K562 (cell line): ENCODE measurements at places on chromosomes 3 and 15. TPM values are rescaled to one million over a fixed set of nuclear protein-coding genes. Genes with fewer than 3 reads are reported as not detected.

Gene ITPR1
- total RNA-seq = 32.0 and 35.2 TPM in 2 replicates

Gene C3orf85
- total RNA-seq = not detected in 2 replicates

Gene TLE3
- total RNA-seq = 78.3 and 84.2 TPM in 2 replicates

Gene MOBP
- 0.13 and 0.33 TPM in 2 replicates for total RNA-seq

Gene SPESP1
- total RNA-seq = not detected in 2 replicates

Gene TNIK
- total RNA-seq = 34.2 and 38.8 TPM in 2 replicates

Gene GOLGA6L6
- not detected in 2 replicates for total RNA-seq

Gene PRR20G
- total RNA-seq = not detected in 2 replicates

Gene EPHB3
- 0.04 TPM in 1 of 2 replicates, not detected in the other for total RNA-seq

Gene GOLGA6A
- total RNA-seq = not detected in 2 replicates

Gene VIPR1
- 0.34 and 0.38 TPM in 2 replicates for total RNA-seq

Gene DNAJC19
- total RNA-seq = 99.1 and 117 TPM in 2 replicates

Gene ITIH3
- total RNA-seq = 0.25 and 0.35 TPM in 2 replicates

- no peaks in the 10 kb centered on the region for H3K27me3 ChIP-seq
- H3K36me3 ChIP-seq = peaks cover 9% of the 10 kb centered on the region; the same call in 2 of the 3 replicates
- no peak overlapping the region for H3K4me3 ChIP-seq
- no peaks in the 10 kb centered on the region for H3K4me1 ChIP-seq
- no peak for DNase-seq
These were observed 21.4 kb downstream of the TBC1D2B start for GRCh38 chr15:78055919-78056713.

- H3K27ac ChIP-seq = peak overlapping the region; percentile 46; the same call in 2 of the 3 replicates
- H3K27me3 ChIP-seq = no peaks in the 10 kb centered on the region
- DNase-seq = no peak
- H3K4me3 ChIP-seq = no peak overlapping the region
These were observed 17.8 kb downstream of the USP3 start for GRCh38 chr15:63522225-63522578.

- H3K36me3 ChIP-seq = no peaks in the 10 kb centered on the region
- no peak overlapping the region for H3K4me3 ChIP-seq
- no peak overlapping the region for H3K27ac ChIP-seq
- H3K27me3 ChIP-seq = no peaks in the 10 kb centered on the region
These were observed 5.1 kb downstream of the LINGO1 start for GRCh38 chr15:77627581-77627980.

GRCh38 chr15:66842710-66843441 is 140.8 kb downstream of the SMAD6 start:
- peaks cover 11% of the 10 kb centered on the region for H3K4me1 ChIP-seq
- peak; percentile 66 for DNase-seq
- peak overlapping the region; percentile 38 for H3K4me3 ChIP-seq
- H3K27me3 ChIP-seq = no peaks in the 10 kb centered on the region
- H3K27ac ChIP-seq = no peak overlapping the region
- H3K36me3 ChIP-seq = no peaks in the 10 kb centered on the region

DNA sequence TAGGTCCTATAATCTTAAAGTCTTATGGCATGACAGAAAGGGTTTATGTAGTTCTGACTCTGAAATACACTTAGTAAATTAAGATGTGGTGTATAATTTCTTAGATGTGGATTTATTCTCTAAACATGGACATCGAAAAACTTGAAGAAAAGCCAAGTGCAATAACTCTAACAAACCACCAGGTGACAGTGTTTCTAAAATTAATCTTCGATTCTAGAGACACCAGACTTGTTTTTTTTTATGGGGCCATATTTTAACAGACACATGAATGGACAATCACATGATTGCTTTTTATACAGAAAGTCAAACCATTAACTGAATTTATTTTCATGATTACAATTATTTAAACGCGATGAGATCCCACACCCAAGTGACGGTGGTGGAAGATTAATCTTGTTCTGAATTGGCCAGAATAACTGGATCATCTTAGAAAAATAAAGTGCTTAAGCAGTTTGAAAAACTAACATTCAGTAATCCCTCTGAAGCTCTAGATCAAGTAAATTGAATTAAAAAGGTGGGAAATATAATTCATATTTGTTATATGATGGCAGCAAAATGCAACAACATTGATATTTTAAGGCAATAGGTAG is 305.1 kb downstream of the LSAMP start:
- H3K27ac ChIP-seq = no peak overlapping the region
- DNase-seq = peak; percentile 10
- no peaks in the 10 kb centered on the region for H3K27me3 ChIP-seq

- H3K4me3 ChIP-seq = no peak overlapping the region
- no peaks in the 10 kb centered on the region for H3K27me3 ChIP-seq
- H3K27ac ChIP-seq = no peak overlapping the region
- no peaks in the 10 kb centered on the region for H3K36me3 ChIP-seq
- no peaks in the 10 kb centered on the region for H3K4me1 ChIP-seq
- DNase-seq = no peak
These were observed 437.4 kb upstream of the TPRG1 start for GRCh38 chr3:188734395-188734794.

DNA sequence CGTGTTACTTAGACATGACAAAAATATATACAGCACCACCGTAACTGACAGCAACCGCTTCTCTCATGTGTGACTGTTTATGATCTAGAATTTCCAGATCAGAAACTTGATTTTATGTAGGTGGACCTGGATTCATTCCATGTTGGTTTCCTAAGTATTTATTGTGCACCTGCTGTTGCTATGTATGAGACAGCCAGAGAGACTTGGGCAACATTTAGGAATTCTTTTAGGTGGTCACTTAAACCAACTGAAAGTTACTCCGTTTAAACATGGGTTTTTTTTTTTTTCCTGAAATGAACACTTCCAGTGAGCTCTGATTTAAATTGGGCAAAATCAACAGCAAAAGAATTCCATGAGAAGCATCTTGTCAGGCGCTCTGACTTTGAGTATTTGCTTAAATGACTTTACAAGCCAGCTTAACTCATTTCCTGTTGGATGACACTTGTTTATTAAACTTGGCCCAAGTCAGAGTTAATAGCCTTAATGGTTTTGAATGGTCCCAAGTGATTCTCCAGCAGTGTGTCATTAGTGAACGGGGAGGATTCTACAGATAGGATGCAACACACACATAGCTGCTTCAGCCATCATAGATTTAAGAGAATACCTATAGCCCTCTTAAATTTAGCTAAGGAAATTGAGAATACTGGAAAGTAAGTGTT is 31.8 kb downstream of the MITF start:
- DNase-seq = no peak
- H3K4me1 ChIP-seq = no peaks in the 10 kb centered on the region
- no peak overlapping the region for H3K27ac ChIP-seq
- no peak overlapping the region for H3K4me3 ChIP-seq
- H3K27me3 ChIP-seq = no peaks in the 10 kb centered on the region

- H3K4me1 ChIP-seq = no peaks in the 10 kb centered on the region; the same call in 1 of the 2 replicates
- H3K4me3 ChIP-seq = no peak overlapping the region
- H3K27me3 ChIP-seq = no peaks in the 10 kb centered on the region
- no peak overlapping the region for H3K27ac ChIP-seq
- no peak for DNase-seq
These were observed 1.1 kb upstream of the ECT2 start for GRCh38 chr3:172749230-172749965.

DNA sequence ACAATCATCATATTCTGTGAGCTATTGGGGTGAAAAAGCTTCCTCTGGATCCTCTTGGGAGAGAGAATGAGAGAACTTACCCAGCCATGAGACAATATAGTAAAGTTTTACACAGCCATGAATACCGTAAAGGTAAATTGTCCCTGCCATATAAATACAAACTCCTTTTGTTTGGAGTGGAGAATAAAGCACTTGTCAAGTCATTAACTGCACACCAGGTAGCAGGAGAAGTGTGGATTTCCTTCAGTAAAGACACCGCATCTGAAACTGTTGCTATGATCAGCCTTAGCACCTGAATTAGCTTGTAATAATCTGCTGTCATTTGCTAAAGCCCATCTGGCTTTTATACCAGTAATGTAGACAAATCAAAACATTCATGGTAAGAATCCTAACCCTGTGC is 336.6 kb upstream of the SLCO3A1 start:
- no peak for DNase-seq
- H3K4me3 ChIP-seq = no peak overlapping the region
- H3K4me1 ChIP-seq = no peaks in the 10 kb centered on the region

GRCh38 chr15:69713726-69714559 is 261.3 kb downstream of the RPLP1 start:
- DNase-seq = no peak
- no peak overlapping the region for H3K4me3 ChIP-seq
- no peaks in the 10 kb centered on the region for H3K27me3 ChIP-seq
- H3K4me1 ChIP-seq = no peaks in the 10 kb centered on the region

DNA sequence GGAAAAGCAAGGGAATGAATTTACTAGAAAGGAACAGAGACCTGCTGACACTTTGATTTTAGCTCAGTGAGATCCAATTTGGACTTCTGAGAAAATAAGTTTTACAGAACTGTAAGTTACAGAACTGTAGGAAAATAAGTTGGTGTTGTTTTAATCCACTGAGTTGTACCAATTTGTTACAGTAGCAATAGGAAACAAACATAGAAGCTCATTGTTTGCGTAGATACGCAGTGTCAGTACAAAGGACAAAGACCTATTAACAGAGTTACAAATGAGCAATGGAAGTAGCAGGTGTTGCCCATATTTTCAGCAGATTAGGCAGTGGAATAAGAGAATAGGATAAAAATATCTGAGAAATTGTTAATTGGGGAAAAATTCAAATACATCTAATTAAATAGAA is 385.8 kb upstream of the CNTN6 start:
- no peak for DNase-seq
- H3K27me3 ChIP-seq = no peaks in the 10 kb centered on the region
- H3K27ac ChIP-seq = no peak overlapping the region
- H3K4me1 ChIP-seq = no peaks in the 10 kb centered on the region

GRCh38 chr3:82875401-82875800 is 1114.0 kb upstream of the GBE1 start:
- no peaks in the 10 kb centered on the region for H3K27me3 ChIP-seq
- no peak overlapping the region for H3K4me3 ChIP-seq
- no peaks in the 10 kb centered on the region for H3K4me1 ChIP-seq
- H3K27ac ChIP-seq = no peak overlapping the region
- DNase-seq = no peak
- no peaks in the 10 kb centered on the region for H3K36me3 ChIP-seq

- no peak for DNase-seq
- no peaks in the 10 kb centered on the region for H3K4me1 ChIP-seq
- no peak overlapping the region for H3K27ac ChIP-seq
- H3K36me3 ChIP-seq = no peaks in the 10 kb centered on the region; the same call in 2 of the 3 replicates
These were observed 36.4 kb downstream of the RIOX2 start for GRCh38 chr3:97935842-97936241.

DNA sequence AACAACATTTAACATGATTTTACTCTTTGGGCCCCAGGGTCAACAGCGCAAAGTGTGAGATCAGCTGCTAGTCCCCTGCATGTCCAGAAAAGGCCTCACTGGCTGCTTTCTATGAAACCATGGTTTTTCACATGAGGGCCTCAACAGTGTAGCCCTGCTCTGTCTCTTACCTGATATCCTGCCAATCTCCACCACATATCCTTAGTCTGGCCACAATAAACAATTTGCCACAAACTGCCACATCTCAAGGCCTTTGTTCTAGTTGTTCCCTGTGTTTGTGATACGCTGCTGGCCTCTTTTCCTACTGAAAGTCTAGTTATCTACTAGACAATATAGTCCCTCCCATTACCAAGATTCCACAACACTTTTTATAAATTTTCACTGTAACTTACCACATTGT is 17.7 kb downstream of the VPS39 start:
- DNase-seq = no peak
- H3K27ac ChIP-seq = no peak overlapping the region
- H3K27me3 ChIP-seq = no peaks in the 10 kb centered on the region
- no peak overlapping the region for H3K4me3 ChIP-seq
- peaks cover 48% of the 10 kb centered on the region for H3K36me3 ChIP-seq
- no peaks in the 10 kb centered on the region for H3K4me1 ChIP-seq
